ENCODE measurements at places on chromosomes 1 and 21.

GRCh38 chr1:48882020-48882419, 105.3 kb upstream of the BEND5 start:
- DNase-seq = no peak

DNA sequence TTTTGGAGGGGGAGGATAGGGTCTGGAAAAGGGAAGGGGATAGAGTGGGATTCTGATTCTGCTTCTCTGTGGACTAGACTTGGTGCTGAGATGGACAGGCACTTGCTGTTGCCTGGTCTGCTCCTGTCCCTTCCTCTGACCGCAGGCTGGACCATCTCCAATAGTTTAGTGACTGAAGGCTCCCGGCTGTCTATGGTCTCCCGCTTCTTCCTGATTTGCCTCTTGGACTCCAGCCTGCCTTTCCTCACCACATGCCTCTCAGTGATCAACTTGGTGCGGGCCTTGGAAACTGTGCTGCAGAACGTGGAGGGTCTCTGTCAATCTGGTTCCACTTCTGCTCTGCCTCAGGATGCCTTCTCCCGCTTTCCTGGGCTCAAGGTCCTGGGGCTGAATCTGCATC, 6.3 kb upstream of the ZSCAN20 start:
- DNase-seq = no peak

- no peak for DNase-seq
Observed at GRCh38 chr1:158126425-158126824, 54.3 kb upstream of the CD1D start.

GRCh38 chr1:172585861-172586260, 52.9 kb downstream of the SUCO start:
- no peak for DNase-seq

DNA sequence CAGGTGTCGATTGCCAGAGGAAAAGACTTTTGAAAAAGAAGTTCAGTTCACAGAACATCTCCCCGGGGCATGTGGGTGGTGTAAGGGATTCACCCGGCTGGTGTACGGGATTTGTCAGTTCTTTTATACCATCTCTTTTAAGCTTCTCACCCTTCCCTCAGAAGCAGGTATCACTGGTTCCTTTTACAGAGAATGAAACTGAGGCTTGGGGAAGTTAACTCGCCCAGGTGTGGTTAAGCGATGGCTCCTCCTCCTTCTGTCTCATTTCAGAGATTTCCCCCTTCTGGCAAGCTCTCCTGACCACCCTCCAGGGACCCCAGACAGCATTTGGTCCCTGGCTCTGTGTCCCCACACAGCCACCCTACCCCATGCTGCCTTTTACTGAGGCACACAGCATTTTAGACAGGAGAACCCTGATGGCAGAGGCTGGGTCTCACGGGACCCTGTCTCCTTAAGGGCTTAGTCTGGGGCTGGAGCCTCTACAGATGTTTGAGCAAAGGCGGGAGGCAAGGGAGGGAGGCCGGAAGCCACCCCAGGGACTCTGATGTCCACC, 2.8 kb upstream of the ECE1 start:
- no peak for DNase-seq

DNA sequence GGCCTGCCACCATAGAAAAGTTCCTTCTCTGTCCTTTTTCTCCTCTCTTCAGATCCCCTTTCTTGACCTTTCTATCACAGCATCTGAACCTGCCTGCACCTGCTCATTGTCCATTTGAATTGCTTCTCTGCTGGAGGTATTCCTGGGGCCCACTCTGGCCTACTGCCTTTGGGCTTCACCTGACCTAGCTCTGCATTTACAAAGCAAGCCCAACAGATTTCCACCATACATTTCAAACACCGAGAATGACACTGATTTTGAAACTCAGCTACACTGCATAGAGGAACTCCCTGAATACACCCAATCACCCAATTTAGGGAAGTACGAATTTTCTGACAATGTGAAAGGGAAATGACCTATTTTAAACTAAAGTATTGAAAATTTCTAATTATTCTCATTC, 284.5 kb upstream of the USP25 start:
- DNase-seq = no peak

DNA sequence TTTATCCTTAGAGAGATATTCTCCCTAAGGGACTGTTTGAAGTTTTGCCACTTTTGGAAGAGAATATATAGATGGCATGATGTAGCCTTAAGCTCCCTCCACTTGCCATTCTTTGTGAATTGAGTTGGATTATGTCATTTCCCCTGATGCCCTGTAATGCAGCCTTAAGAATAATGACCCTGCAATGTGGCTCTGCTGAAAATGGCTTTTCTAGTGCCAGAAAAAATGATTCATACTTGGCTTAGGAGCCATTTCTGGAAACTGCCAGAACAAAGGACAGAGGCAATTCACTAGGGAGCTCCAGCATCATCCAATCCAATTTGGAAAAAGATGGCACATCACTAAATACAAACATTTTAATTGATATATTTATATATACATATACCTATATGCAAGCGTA, 265.3 kb downstream of the SPATA17 start:
- DNase-seq = no peak

- no peak for DNase-seq
Observed at GRCh38 chr1:91511386-91511785, 10.7 kb downstream of the CDC7 start.

DNA sequence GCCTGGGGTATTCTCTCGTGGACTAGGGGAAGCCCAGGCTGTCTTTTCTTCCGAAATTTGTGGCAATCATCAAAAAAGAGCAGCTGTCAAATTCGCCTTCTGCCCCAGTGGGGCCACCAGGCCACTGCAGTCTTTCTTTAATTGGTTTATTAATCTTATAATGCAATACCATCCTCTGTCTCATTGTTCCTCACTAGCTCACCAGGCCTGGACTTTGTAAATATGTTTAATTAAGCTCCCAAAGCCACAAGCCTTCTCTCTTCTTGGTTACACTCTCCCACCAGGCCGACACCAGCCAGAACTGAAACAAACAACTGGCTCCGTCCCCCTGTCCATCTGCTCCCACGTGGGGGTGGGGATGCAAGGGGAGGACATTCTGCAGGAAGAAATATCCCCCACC, 22.0 kb upstream of the CAMK1G start:
- DNase-seq = no peak

DNA sequence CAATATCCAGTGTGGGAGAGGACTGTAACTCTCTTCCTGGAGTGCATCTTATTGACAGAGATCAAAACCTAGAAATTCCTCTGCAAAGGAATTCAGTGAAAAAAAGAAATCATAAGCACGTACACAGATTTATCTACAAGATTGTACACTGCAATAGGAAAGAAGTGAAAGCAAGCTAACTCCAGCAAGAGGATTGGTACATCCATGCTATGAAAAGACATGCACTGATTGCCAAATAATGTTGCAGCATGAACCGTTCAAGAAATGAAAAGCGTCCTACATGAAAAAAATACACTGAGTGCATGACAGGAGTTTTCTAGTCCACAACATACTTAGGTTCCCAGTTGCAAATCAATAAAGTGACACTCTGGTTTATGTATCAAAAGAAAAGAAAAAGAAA, 1.9 kb upstream of the MGST3 start:
- no peak for DNase-seq

GRCh38 chr1:197399755-197400521, 131.9 kb downstream of the CRB1 start:
- DNase-seq = peak; percentile 12

- no peak for DNase-seq
Observed at GRCh38 chr21:29300807-29301138, 2.1 kb downstream of the BACH1 start.

GRCh38 chr1:37169743-37170275, 135.5 kb upstream of the GRIK3 start:
- DNase-seq = no peak

All from Panc1 (cell line).